ENCODE measurements at places on chromosomes 1 and 21. TPM values are rescaled to one million over a fixed set of nuclear protein-coding genes. Genes with fewer than 3 reads are reported as not detected.

DNA sequence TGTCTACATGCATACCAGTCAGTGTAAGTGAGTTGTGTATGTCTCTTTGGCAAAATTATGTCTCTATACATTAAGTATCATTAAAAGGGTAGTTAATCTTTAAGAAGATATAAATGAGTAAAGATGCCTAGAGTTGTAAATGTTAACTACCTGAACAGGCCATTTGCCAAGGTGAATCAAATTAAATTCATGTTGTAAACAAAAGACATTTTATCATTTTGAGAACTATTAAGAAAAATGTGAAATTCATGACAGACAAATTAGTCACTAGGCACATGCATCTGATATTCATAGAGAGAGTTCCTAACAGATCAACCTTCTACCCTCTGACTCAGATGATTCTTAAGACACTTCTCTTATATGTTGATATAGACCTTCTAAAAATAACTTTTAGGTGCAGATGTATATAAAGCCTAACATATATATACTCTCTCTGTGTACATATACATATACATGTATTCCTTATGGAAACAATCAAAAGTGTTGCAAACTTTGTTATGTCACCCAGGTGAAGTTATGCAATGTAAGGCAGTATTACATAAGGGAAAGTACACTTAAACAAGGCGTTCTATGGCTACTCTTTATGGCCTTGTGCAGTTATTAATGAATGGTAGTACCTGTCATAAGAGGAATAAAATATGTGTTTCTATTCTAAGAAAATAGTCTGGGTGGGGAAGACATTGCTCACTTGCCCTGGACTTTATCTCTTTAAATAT lies at the start of gene TMPRSS15:
TSS of gene TMPRSS15 (minus strand) at position 51 of the 716 bp plus-strand sequence. CDS start 163 bp downstream, outside the sequence.
- peak; percentile 71 for DNase-seq
- no peak within 1 kb of the TSS for H3K4me3 ChIP-seq

DNA sequence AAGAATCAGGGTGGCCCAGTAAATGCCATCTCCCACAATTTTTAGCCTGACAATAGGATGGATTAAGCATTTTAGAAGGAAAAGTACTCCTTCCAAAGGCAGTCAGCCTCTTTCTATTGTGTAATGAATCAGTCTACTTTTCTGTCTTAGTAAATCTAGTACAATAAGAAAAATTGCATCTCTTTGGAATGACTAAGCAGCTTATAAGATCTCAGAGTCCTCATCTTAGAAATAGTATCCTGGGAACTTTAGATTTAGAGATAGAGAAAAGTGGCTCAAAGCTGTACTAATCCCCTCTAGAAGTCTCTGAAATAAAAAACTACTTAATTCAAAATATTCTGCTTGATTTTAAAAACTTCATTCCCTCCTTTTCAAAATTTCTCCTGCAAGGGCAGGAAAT lies 81.4 kb downstream of the SLC44A5 start:
- no peak overlapping the region for H3K27ac ChIP-seq
- no peaks in the 10 kb centered on the region for H3K36me3 ChIP-seq
- no peaks in the 10 kb centered on the region for H3K27me3 ChIP-seq
- no peak for DNase-seq

- no peak overlapping the region for H3K4me3 ChIP-seq
- H3K36me3 ChIP-seq: no peaks in the 10 kb centered on the region
- no peaks in the 10 kb centered on the region for H3K27me3 ChIP-seq
- no peak overlapping the region for H3K27ac ChIP-seq
These were observed 9.3 kb upstream of the VANGL1 start for GRCh38 chr1:115632251-115633026.

- no peak within 1 kb of the TSS for H3K27ac ChIP-seq
- H3K27me3 ChIP-seq: no peaks in the 10 kb centered on the region
- DNase-seq: peak; percentile 43
- H3K4me1 ChIP-seq: peaks cover 9% of the 10 kb centered on the region
These were observed at the start of gene RIMS3 for GRCh38 chr1:40665335-40666171. Gene RIMS3 (minus strand): TSS chr1:40665682. CDS start chr1:40641925, 23,757 bp downstream.

DNA sequence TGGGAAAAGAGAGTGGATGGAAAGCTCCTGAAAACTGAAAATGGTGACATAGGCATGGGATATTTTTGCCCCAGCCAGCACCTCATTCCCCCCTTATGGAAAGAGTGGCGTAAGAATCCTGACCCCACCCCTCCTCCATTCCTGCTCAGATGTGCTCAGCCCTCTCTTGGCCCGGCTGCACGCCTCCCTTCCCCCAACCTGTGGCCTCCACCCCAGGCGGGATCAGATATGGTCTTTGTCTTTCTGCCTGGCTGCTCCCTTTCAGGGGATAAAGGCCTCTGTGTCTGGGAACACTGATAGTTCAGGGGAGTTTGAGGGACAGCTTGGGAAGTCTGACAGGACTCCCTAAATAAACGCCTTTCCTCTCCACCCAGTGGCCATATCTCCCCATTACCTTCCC lies 49.8 kb downstream of the KIRREL1 start:
- DNase-seq: peak; percentile 59
- no peak overlapping the region for H3K4me3 ChIP-seq
- H3K4me1 ChIP-seq: peaks cover 11% of the 10 kb centered on the region
- H3K36me3 ChIP-seq: no peaks in the 10 kb centered on the region
- no peaks in the 10 kb centered on the region for H3K27me3 ChIP-seq

GRCh38 chr1:24301785-24302175 lies 17.4 kb upstream of the GRHL3 start:
- no peak for DNase-seq
- no peaks in the 10 kb centered on the region for H3K4me1 ChIP-seq
- H3K4me3 ChIP-seq: no peak overlapping the region
- H3K27me3 ChIP-seq: peaks cover 5% of the 10 kb centered on the region
- H3K36me3 ChIP-seq: no peaks in the 10 kb centered on the region
- H3K27ac ChIP-seq: no peak overlapping the region

GRCh38 chr1:12764016-12764415 lies 9.5 kb upstream of the PRAMEF12 start:
- no peak overlapping the region for H3K4me3 ChIP-seq
- H3K4me1 ChIP-seq: no peaks in the 10 kb centered on the region
- no peak for DNase-seq
- no peaks in the 10 kb centered on the region for H3K36me3 ChIP-seq
- no peak overlapping the region for H3K27ac ChIP-seq
- no peaks in the 10 kb centered on the region for H3K27me3 ChIP-seq

- no peaks in the 10 kb centered on the region for H3K27me3 ChIP-seq
- H3K36me3 ChIP-seq: no peaks in the 10 kb centered on the region
- H3K4me1 ChIP-seq: no peaks in the 10 kb centered on the region
- no peak for DNase-seq
These were observed 559.4 kb downstream of the PLPP3 start for GRCh38 chr1:56019922-56020321.

GRCh38 chr1:56068210-56068609 lies 511.2 kb downstream of the PLPP3 start:
- no peak overlapping the region for H3K4me3 ChIP-seq
- H3K27ac ChIP-seq: no peak overlapping the region
- H3K4me1 ChIP-seq: no peaks in the 10 kb centered on the region
- no peak for DNase-seq
- H3K36me3 ChIP-seq: no peaks in the 10 kb centered on the region

- no peak overlapping the region for H3K27ac ChIP-seq
- no peak overlapping the region for H3K4me3 ChIP-seq
- H3K27me3 ChIP-seq: no peaks in the 10 kb centered on the region
- no peaks in the 10 kb centered on the region for H3K4me1 ChIP-seq
- no peaks in the 10 kb centered on the region for H3K36me3 ChIP-seq
These were observed 120.4 kb upstream of the PTGFR start for GRCh38 chr1:78370356-78370755.

- H3K4me1 ChIP-seq: peaks cover 33% of the 10 kb centered on the region
- no peak overlapping the region for H3K27ac ChIP-seq
- no peaks in the 10 kb centered on the region for H3K27me3 ChIP-seq
- no peak for DNase-seq
These were observed 12.0 kb downstream of the EGLN1 start for GRCh38 chr1:231410036-231410612.

- DNase-seq: no peak
- no peak overlapping the region for H3K4me3 ChIP-seq
- peaks cover 62% of the 10 kb centered on the region for H3K27me3 ChIP-seq
- H3K4me1 ChIP-seq: peaks cover 8% of the 10 kb centered on the region
These were observed 1.2 kb upstream of the FAM43B start for GRCh38 chr1:20551161-20551560.

GRCh38 chr1:21246905-21247642 lies 43.2 kb downstream of the ECE1 start:
- H3K4me3 ChIP-seq: no peak overlapping the region
- H3K27me3 ChIP-seq: no peaks in the 10 kb centered on the region
- peak overlapping the region; percentile 79 for H3K27ac ChIP-seq
- H3K4me1 ChIP-seq: peaks cover 36% of the 10 kb centered on the region
- peaks cover 49% of the 10 kb centered on the region for H3K36me3 ChIP-seq

DNA sequence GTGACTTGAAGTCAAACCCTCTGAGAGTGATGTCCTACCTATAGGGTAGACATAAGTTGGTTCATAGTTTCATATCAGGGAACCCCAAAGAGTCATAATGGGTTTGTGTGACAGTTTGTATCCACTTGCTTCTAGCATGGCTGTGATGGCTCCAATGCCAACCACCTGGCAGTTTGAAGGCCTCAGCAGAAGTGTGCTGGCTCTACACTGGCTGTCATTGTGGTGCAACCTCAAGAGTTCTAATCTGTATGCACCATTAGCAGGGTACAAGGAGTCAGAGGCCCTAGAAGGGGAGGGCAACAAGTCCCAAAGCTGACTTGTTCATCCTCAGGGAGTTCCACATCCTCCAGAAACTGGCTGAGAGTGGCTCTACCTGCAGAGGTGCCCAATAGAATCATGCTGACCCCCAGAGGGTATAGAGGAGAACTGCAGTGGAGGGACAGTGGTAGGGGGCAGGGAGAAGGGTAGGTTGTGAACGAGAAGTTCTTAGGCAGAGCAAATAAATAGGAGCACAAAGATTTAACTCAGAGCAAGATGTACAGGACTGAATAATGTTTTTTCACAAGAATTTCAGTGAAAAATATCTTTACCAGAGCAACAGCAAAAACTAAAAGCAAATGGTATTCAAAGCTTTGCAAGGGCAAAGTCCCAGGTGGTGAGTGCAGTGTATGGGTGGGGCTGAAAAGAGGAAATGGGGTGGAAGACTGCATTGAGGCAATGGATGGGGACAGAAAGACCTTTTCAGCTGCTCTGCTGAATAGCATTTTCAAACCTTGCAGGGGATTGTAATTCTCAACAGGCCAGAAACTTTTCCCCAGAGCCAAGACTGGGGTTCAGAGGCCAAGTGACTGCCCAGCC lies 3.2 kb downstream of the FCRL2 start:
- no peak overlapping the region for H3K4me3 ChIP-seq
- DNase-seq: peak; percentile 48
- peaks cover 15% of the 10 kb centered on the region for H3K4me1 ChIP-seq
- H3K27me3 ChIP-seq: no peaks in the 10 kb centered on the region

Gene LCK
- 4.2 TPM for polyA plus RNA-seq

Gene WDR26
- 59.5 TPM for polyA plus RNA-seq

Gene SYT11
- polyA plus RNA-seq: 19.0 TPM

Gene TRAF3IP3
- polyA plus RNA-seq: 21.0 TPM

Gene KRTAP19-1
- not detected for polyA plus RNA-seq

Gene HOOK1
- 35.6 TPM for polyA plus RNA-seq

Gene AGT
- 191 TPM for polyA plus RNA-seq

Data from large intestine (tissue), 12 donors.